Left cardiac atrium (tissue), 4 donors: ENCODE measurements at places on chromosomes 12 and 14. TPM values are rescaled to one million over a fixed set of nuclear protein-coding genes. Genes with fewer than 3 reads are reported as not detected.

The LRP1-AS gene
- not detected for total RNA-seq

The IFNG gene
- total RNA-seq = not detected

The NKX2-1 gene
- not detected for total RNA-seq

The CATSPERB gene
- 2.3 TPM for total RNA-seq

The HOXC12 gene
- total RNA-seq = not detected

The PSME1 gene
- 103 TPM for total RNA-seq

The ZNF664 gene
- total RNA-seq = 67.6 TPM

The LTB4R gene
- total RNA-seq = 2.8 TPM

The KCNH3 gene
- total RNA-seq = 0.73 TPM

The TSHR gene
- not detected for total RNA-seq

The DNAH10 gene
- total RNA-seq = 0.03 TPM

The SERPINA12 gene
- total RNA-seq = not detected

The PRPH gene
- not detected for total RNA-seq
